Activated T-helper 1 cell treated with anti-CD3 and anti-CD28 coated beads, Interleukin-2, amount 50 U/mL, for 16 hours (primary cell): ENCODE measurements at places on chromosomes 7 and 10.

- DNase-seq, result no peak
These were observed 251.7 kb upstream of the PITRM1 start for GRCh38 chr10:3424111-3424851.

DNA sequence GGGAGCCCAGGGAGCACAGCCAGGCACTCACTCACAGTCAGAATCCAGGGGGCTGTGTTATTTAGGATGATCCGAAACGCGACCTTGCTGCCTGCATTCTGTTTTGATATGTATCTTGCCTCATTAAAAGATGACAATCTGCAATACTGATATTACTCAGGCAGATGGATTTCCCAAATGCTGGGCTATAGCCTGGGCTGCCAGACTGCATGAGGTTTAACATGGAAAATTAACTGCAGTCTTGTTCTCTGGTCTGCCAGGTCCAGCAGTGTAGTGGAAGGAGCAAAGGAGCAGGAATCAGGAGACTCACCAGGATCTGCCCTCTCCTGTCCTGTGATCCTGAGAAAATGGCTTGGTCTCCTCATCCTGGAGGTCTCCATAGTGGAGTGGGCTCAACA lies 258.1 kb downstream of the PAXIP1 start:
- DNase-seq, result no peak

DNA sequence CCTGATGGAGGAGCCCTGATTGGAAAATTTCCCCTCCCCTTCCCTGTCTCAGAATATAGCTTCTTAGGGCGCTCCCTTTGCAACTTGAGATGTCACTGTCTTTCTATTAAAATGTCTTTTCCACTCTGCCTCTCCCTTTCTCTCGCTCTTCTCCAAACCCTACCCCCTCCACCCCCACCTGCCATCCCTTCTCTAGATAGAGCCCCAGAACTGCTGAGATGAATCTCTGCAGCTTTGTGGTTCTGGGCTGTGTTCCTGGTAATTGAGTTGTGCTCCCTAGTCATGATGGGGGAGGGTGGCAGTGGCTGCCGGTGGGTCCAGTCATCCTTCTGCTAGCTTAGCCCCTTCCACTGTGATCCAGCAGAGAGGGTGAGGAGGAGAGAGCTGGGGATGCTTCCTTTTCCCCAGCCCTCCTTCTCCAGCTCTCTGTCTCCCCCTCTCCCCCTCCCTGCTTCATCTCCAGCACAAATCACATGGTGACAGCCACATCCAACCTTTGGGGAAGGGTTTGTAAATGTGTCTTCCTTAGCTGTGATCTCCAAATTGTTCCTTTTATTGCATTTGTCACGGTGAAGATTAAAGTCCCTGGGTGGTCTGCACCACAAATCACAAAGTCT lies 50.8 kb upstream of the BTRC start:
- DNase-seq, result no peak

GRCh38 chr7:73980206-73980605 lies 47.8 kb upstream of the ELN start:
- no peak for DNase-seq

GRCh38 chr7:135321556-135321955 lies 87.9 kb downstream of the STRA8 start:
- no peak for DNase-seq

GRCh38 chr7:125465527-125465926 lies 535.9 kb upstream of the POT1 start:
- DNase-seq, result no peak

DNA sequence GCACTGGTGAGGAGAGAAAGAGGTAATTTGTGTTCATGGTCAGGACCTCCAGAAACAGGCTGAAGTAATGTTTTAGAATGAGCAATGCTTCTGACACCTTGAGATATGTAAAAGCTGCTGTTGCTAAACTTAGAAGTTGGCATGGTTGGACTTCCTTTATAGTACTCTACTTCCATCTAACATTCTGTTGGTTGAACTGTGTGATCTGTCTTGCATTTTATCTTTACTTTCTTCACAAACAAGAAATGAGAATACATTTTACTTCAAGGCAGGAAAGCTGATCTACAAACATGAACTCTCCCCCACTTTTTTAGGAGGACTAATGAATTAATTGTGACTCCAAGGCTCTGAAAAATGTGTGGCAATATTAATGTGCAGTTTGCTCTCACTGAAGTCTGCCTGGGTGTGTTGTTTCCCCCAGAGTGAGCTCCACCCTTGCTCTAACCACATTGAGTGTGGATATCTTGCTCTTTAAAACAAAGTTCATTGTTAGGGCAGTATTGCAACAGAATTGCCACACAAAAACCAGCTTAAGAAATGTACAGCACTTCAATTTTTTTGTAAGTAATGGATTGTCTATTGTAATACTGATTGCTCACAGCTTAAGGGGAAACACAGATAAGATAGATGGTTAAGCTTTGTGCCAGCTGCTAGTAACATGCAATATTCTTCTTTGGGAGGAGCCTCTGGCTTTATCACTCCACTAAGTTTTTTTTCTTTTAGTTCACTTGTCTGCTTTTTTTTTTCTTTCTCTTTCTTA lies 69.0 kb downstream of the ADD3 start:
- DNase-seq, result no peak

- no peak for DNase-seq
These were observed 16.2 kb downstream of the TSPAN14 start for GRCh38 chr10:80470266-80470665.

DNA sequence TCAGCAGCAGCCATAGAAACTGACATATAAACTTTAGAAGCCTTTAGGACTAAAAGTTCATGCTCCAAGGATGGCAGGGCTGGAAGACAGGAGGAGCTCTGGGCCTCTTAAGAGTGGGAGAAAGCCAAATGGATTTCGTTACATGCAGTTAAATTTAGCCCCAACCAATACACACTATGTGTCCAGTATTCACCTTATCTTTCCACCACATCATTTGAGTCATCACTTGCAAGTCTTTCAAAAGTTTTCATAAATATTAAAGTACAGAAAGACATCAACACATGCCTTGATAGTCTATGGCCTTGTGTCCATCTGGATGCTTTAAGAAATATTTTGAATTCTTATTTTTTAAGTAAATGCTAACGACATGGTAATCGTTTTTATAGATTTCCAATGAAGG lies 392.4 kb upstream of the LRRN3 start:
- DNase-seq, result no peak

GRCh38 chr7:80588591-80588990 lies 49.9 kb upstream of the CD36 start:
- no peak for DNase-seq

DNA sequence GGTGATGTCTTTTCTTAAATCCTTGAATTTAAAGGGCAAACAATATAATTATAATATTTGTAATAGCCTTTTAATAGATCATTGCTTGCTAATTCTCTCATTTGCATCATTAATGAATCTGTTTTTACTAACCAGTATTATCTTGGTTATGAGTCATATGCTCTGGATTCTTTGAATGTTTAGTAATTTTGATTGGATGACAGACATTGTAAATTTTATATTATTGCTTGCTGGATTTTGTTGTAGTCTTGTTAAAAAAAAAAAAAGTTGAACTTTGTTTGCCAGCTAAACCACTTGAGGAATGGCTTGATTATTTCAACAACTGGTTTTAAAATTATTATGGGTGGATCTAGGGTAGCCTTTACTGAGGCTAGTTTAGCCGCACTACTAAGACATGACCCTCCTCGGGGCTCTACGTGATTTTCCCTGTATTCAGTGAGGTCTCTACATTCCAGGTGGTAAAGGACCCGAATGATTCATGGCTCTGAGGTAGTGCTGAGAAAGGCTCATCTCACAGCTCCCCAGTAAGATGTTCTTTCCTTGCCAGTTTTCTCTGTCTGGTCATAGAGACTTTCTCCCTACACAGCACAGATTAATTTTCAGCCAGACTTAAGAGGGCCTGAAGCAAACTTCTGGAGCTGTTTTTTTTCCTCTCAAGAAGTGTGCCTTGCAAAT lies 8.5 kb downstream of the C10orf90 start:
- no peak for DNase-seq

GRCh38 chr7:17139081-17139480 lies 159.4 kb upstream of the AHR start:
- DNase-seq, result no peak

DNA sequence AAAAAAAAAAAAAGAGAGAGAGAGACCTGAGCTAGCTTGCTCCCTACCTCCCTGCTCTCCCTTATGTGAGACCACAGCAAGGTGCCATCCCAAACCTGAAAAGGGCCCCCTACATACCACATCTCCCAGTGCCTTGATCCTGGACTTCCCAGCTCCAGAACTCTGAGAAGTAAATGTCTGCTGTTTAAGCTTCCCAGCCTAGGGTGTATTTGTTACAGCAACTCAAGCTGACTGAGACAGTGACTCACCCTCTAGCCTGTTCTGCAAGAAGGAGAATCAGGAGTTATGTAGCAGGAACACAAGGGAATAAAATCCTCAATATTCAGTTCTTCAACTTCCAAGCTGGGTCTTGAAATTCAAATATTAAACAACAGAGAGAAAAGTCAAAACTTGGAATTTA lies 52.1 kb upstream of the TMEM72 start:
- no peak for DNase-seq

GRCh38 chr7:120860156-120860555 lies 2.2 kb upstream of the TSPAN12 start:
- no peak for DNase-seq

GRCh38 chr7:155863721-155864151 lies 51.5 kb upstream of the SHH start:
- DNase-seq, result no peak

DNA sequence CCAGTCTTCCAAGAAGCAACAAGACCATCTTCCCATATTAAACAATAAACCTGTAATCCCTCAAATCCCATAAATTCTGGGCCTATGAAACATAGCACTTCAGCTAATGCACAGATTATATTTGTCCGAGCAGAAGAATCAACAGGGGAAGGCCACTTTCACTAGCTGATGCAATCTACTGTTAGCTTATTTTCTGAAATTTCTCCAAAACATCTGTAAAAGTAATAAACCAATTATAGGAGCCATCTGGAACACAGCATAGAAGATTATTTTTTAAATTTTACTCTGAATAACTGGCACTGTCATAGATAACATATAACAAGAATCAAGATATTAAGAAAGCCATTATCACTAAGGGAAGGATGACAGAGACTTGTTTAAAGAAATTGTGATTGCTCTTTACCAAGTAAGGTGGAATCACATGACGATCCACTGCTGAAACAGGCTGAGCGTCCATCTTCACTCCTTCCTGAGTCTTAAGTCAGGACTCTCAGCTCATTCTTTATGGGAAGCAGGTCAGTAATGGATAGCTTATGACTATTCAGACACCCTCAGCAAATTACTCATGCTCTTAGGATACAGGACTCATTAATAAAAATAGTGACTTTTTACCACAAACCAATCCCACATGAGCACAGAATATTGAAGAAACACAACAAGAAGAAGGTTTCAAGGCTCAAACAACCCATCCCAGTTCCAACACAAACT lies 719.5 kb downstream of the XPNPEP1 start:
- DNase-seq, result no peak

GRCh38 chr7:132650498-132650897 lies 74.2 kb upstream of the PLXNA4 start:
- DNase-seq, result no peak

GRCh38 chr7:142355328-142355727 lies 97.5 kb upstream of the PRSS58 start:
- DNase-seq, result no peak

GRCh38 chr10:107687701-107688100 lies 523.2 kb upstream of the SORCS1 start:
- no peak for DNase-seq

- no peak for DNase-seq
These were observed 160.3 kb downstream of the PTEN start for GRCh38 chr10:88023676-88024075.

DNA sequence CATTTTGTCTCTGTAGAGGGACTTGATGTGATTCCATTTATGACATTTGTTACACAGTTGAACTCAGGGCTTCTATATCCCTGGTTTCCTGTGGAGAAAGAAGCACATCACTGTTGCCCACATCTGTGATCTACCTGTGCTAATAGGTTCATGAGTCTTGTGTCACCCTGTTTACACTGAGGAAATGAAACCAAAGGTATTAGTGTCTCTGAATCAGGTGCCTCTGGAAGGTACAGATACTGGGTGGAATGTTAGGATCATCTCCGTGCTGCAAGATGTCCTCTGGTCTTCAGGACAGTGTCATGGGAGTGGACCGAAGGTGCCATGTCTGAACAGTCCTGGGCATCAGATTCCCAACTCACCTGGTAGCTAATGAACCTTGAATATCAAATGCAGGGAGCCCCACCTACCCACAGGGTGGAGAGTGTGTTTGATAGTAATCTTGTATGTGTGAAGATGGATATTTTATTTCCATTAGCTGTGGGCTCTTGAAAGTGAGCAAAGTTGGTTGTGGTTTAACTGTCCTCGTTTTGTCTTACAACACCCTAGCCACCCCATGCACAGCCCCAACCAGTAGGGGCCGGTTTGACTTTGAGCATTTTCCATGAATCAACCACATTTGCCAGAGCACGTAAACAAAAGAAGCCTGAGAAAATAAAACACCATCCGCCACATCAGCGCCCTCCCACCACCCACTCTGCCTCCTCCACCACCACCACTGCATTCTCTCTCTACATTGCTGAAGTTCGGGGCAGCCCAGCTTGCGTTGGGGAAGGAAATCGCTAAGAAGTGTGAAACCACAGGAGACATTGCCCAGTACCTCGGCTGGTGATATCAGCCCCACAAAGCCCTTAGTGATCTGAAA lies 40.7 kb downstream of the TARP start:
- peak; percentile 55 for DNase-seq

- DNase-seq, result no peak
These were observed 47.7 kb upstream of the SFMBT2 start for GRCh38 chr10:7458556-7458955.
